NCI-H774 (cell line): ENCODE measurements at places on chromosomes 5 and 9.

GRCh38 chr5:76473661-76474060, 70.6 kb downstream of the IQGAP2 start:
- no peak for DNase-seq

GRCh38 chr5:74394528-74394915, 246.0 kb downstream of the ENC1 start:
- no peak for DNase-seq

GRCh38 chr9:70616228-70616990, 202.0 kb upstream of the KLF9 start:
- DNase-seq, result no peak

- no peak for DNase-seq
Observed at GRCh38 chr5:174720612-174721529, 3.5 kb upstream of the MSX2 start.

DNA sequence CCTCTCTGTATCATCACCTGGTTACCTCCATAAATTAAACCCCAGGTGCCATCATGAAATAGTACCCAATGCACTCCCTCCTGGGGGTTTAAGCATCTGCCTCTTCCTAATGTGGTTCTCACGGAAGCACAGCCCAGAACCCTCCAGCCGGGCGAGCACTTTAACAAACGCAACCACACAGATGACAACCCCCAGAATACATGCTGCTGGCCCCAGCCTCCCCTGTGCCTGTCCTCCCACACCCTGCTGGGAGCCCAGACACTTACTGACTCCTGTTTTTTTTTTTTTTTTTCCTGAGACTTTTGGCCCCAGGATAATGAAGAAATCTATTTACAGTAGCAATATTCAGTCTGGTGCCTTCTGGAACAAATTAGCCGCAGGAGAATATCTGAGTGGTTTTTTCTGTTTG, 50.0 kb upstream of the COL5A1 start:
- no peak for DNase-seq

DNA sequence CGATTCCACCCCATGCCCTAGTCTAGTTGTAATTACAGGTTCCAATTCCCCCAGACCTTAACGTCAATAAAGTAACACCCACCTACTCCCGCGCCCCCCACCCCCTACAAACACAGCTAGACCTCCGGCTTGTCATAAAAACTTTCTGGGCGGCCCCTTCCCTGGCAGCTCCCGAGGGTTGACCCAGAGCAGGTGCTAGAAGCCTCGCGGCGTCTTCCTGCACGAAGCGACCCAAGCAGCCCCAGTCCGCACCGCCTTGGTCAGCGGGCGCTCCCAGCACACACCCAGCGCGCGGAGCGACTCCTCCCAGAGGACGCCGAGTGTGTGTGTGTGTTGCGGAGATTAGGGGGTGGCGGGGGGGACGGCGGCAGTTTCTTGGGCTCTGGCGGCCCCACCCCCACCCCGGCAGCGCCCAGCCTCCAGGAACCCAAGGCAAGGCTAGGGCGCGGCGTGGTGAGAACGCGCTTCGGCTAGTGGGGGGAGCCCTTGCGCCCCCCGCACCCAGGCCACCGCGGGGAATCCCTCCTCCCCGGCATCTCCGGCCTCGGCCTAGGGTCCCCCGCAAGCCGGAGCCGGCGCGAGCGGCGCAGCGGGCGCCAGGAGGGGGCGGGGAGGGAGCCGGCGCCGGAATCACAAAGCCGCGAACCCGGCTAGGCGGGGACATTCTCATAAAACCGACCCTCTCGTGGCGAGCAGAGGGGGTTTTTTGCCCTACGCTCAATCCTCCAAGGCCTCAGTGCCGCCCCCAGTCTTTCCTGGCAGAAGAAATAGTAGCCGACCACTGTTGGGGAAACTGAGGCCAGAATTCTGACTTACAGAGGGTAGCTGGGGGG, 2.2 kb downstream of the PCDH1 start:
- no peak for DNase-seq

DNA sequence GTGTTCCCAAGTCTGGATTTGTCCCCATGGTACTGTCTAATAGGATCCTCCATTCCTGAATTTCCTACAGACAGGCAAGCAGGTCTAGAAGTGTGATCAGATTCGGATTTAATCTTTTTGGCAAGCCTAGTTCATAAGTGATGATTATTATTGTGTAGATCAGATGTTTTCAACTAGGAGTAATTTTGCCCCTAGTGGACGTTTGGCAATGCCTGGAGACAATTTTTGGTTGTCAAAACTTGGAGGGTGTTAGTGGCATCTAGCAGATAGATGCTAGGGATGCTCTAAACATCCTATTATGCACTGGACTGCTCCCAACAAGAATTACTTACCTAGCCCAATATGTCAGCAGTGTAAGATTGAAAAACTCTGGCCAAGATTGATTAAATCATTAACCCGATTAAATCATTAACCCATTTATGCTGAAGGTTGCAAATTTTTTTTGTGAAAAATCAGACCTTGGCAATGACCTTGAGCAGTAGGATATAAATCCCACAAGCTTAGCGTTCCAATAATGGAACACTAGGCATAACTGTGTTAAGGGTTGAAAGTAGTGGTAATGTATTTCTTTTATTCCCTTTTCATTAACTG, 28.2 kb downstream of the TCERG1 start:
- DNase-seq, result no peak

DNA sequence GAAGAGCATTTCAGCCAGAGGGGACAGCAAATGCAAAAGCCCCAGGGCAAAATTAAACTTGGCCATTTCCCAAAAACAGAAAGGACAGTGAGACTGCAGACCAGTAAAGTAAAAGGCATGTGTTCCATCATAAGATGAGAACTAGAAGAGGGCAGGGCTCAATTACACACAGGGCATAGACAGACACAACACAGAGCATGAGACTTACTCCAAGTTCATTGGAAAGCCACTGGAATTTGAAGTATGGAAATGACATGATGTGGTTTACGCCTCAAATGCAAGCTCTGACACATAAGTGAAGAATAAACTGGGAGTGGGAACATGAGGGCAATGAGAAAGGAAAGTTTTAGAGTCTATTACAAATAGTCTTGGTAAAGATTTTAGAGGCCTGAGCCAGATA, 446.6 kb upstream of the GRIA1 start:
- no peak for DNase-seq

DNA sequence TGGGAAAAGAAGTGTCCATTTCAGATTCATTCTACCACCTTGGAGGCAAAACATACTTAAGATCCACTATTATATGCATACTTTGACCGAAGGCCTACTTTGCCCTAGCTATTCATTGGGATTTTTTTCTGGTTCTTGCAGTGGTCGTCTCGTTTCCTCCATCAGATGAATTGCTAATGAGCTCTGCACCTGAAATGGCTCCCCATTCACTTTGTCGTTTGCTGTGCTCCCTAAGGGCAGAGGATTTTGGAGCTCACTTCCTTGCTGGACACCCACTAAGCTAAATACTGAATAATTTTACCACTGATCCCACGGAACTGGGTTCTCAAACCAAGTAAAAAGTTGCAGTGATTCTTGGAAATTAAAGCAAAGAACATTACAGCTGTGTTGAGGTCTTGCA, 1.9 kb downstream of the KDM3B start:
- DNase-seq, result no peak

GRCh38 chr5:158786390-158786789, 313.3 kb downstream of the EBF1 start:
- DNase-seq, result no peak

- DNase-seq, result no peak
Observed at GRCh38 chr9:129291041-129291501, 113.0 kb upstream of the IER5L start.

DNA sequence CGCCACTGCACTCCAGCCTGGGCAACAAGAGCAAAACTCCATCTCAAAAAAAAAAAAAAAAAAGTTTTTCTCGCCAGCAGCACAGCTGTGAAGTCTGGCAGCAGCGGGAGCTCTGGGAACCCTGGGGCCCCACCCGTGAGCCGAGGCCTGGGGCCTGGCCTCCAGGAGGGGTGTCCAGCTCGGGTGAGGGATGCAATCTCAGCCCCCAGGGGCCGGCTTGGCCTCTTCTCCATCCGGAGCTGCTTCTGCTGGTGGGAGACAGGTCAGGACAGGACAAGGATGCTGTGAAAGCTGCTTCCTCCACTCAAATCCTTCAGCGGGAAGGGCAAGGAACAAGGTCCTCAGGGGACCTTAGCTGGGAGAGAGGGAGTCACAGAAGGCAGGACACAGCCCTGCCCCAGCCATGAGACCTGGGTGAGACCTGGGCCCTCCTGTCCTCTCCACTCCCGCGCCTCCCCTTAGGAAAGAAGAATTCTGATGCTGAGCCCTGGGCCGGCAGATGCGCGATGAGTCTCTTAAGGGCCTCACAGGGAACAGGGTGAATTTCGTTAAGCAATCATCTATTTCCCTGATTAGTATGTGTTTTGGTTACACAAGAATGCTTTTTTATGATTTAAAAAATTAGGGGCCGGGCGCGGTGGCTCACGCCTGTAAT, 30.6 kb downstream of the PLPP7 start:
- no peak for DNase-seq

DNA sequence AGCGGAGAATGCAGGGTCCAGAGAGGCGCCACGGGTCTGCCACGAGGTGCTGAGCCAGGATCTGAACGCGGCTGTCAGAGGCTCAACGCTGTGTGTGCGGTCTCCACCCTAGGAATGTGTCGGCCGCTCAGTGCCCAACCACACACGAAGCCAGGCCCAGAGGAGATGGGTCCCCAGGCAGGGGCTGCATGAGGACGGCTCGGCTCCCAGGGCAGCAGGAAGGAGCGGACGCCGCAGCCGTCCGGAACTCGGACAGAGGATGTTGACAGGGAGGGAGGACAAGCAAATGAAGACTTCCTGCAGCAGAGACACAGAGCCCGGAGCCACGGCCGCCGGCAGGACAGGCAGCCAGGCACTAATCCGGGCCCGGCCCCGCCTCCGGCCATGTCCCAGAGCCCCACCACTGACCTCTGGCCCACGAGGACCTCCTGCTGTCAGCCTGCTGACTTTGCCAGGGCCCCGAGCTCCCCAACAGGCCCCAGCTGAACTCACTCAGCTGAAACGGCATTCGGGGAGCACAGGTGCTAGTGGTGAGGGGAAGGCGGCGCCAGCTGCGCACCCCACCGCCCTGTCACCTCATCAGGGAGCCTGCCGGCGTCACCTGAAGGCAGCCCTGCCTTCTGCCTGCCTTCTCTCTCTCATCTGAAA, 12.7 kb downstream of the VAV2 start:
- DNase-seq, result no peak

- DNase-seq, result no peak
Observed at GRCh38 chr5:148856009-148856367, 29.6 kb downstream of the ADRB2 start.

DNA sequence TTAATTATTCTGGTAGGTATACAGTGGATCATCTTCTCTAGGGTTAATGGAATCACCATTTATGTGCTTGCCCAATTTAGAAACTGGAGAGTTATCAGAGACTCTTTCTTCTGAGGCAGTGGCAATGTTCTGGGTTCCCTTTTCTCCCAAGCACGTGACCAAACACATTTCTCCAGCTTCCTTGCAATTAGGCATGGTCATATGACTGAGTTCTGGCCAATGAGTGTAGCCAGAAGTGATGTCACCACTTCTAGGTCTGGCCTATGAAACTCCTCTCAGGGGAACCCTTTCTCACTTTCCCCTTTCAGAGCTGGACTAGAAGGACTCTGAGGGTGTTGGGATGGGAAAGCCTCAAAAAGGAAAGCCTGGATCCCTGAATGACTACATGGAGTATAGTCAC, 172.0 kb downstream of the NSG2 start:
- DNase-seq, result no peak

GRCh38 chr5:170480260-170480659, 23.6 kb upstream of the KCNIP1 start:
- DNase-seq, result no peak

DNA sequence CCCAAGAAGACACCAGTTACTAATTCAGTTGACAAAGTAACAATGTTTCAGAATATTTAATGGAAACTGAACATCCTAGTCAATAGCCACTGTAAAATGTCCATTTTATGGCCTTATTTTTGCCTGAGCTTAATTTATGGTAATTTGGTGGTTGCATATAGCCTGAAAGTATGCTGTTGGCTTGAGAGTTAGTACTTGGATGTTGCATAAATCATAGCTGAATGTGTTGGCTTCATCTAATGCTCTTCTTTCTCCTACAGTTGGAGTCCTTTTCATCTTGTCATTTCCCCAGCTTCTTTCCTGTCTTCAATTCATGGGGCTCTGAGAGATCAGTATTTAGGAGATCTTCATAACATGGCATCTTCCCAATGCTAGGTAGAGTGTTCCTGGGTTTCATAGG, 164.6 kb downstream of the MAT2B start:
- DNase-seq, result no peak

DNA sequence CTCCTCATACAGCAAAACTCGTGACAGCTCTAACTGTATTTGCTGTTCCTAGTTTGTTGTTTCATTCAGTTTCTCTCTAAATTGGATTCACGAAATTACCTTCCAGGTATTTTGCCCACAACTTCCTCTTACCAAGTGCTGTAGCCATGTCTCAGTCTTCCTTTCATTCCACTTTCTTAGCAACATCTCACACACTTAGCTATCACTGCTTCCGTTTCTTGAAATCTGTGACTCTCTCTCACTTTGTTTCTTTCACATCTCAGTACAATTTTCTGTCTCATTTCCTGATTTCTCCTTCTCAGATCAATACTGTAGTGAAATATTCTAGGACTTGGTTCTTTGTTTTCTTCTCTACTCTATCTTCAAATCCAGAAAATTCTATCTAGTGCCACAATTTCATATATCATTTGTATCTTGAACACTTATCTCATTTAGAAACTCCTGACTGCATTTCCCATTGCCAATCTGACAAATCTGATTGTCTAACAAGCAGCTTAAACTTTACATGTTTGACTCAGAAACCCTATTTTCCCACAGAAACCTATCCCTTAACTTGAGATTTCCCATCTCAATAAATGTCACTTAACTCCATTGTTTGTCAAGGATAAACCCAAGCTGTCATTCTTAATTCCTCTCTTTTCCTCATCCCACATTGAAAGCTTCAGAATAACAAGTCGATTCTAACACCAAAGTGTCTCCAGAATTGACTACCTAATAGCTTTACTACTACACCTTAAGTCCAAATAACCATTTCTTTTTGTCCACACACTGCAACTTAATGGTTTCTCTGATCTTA, 303.1 kb downstream of the CDH12 start:
- DNase-seq, result no peak

DNA sequence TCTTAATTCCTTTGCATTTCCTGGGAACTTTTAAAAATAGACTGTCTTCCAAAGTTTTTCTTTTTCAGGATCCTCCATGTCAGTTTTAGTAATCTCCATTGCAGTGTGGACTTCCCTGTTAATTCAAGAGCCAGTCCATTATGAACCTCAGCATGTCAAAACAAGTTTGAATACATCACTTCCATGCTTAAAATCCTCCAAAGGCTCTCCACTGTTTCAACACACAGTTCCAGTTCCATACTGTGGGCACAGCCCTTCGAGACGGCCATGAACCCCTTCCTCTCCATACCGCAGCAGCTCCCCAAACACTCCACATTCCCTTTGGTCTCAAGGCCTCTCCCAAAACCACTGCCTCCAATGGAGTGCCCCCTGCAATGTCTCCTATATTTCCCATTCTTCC, 19.5 kb downstream of the LIFR start:
- DNase-seq, result no peak

GRCh38 chr5:1315018-1315708, 20.3 kb upstream of the TERT start:
- DNase-seq, result no peak
